ENCODE measurements at places on chromosomes 5 and 9.
A peak's percentile ranks its signal among the peaks of the same experiment; 100 is the strongest.

- no peak for DNase-seq
Observed at GRCh38 chr5:165502893-165503691, 1997.7 kb downstream of the MAT2B start.

- no peak for DNase-seq
Observed at GRCh38 chr5:145673786-145674185, 161.4 kb downstream of the PRELID2 start.

GRCh38 chr9:91896513-91897121 lies 53.4 kb downstream of the ROR2 start:
- no peak for DNase-seq

DNA sequence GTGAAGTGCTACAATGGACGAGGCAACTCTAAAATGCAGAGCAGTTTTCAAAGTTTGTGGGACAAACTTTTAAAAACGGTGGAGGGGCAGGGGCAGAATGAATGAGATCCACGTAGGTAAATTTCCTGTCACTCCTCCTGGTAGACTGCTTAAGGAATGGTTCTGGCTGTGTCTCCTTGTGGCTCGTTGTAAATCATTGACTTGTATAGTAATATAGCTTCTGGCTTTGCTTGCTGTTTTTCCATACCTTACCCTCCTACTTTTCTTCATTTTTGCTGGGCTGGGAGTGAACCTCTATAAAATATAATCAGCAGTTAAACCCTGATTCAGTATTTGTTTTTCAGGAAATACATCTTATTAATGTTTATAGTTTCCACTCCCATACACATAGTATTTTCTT lies 235.7 kb downstream of the TUSC1 start:
- DNase-seq = no peak

- DNase-seq = no peak
Observed at GRCh38 chr9:8366161-8366926, 566.8 kb upstream of the DMAC1 start.

DNA sequence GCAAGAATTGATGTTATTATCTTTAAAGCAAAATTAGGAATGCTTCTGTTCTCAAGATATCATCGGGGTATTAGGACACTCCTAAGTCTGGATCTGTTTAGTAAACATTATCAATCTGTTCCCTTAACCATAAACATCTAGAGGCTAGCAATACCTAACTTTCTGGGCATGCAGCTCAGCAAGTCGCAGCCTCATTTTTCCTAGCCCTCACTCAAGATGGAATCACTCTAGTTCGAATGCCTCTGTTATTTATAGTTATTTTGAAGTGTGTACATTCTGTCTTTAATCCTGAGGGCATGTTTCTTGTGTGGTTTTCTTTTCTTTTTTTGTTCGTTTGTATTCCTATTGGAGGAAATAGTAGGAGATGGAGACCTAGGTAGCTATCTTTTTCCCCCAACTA lies 66.9 kb downstream of the FER start:
- no peak for DNase-seq

DNA sequence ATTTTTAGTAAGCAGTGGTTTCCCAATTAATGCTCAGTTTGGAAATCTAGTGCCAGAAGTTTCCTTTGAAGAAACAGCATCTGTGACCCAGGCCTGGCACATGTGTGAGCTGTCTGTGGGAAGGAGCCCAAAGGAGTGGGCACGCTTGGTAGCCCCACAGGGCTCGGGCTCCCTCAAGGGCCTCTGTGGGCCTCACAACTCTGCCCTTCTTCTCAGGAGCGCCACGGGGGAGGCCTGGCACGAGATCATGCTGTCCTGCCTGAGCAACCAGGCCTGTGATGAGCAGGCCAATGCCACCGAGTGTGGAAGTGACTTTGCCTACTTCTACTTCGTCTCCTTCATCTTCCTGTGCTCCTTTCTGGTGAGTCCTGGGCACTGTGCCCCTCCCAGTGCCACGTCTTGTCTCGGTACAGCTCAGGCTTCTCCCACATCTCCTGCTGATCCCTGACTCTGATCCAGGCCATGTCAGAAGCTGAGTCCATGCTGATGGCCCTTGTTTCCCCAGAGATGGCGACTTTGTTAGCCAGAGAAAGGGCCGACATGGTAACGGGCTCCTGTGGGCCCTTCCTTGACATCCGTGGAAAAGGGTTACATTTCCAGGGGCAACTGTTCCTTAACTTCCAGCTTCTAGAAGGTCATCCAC lies 200.4 kb downstream of the CACNA1B start:
- no peak for DNase-seq

DNA sequence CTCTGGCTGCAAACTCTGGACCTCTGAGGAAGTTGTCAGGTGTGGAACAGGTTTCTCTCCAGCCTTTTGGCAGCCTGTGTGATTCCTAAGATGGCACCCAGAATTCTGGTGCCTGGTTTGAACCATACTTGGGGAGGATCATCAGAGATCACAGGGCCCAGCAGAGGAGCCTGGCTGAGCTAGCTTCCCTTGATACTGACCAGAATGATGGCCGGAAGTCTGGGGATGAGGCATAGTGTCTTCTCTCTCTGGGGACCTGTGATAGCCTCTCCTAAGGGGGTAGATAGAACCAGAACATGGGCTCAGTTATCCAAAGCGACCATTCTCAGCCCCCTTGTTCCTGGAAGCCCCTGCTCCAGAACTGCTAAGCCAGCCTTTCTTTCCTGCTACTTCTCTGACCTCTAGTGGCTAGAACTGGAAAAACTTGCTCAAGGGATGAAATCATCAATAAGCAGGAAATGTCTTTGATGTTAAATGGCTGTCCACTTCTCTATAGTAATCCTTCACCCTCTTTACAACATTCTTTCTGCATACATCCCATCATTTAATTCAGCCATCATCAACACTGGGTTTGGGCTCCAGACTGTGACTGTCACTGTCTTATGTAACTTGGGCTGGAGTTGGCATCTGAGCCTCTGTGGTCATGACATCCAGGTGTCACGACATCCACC lies 55.1 kb downstream of the C9orf152 start:
- DNase-seq = no peak

DNA sequence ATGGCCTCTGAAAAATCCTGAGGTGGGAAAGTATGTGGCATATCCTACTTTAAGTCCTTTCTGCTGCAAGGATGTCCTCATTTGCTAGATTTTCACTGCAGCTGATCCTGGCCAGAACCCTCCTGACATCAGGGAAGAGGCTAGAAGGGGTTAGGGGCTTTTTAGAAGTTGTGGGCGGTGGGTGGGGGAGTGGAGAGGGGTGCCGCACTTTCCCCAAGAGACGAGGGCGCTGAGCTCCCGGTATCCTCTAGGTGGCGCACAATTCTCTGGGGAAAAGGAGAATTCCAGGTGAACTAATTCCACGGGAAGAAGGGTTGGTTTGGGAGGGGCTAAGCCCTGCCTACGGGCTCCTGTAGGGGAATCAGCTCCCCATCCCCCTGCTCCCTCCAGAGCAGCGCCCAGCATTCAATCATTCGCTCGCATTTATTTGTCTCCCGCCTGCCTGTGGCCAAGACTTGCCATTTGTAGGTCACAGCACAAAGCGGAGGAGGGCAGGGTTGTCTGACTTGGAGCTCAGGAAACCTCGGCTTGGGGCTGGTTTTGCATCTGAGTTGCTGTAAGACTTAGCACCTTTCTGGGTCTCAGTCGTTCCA lies 42.9 kb upstream of the HAND1 start:
- DNase-seq = peak; percentile 30

DNA sequence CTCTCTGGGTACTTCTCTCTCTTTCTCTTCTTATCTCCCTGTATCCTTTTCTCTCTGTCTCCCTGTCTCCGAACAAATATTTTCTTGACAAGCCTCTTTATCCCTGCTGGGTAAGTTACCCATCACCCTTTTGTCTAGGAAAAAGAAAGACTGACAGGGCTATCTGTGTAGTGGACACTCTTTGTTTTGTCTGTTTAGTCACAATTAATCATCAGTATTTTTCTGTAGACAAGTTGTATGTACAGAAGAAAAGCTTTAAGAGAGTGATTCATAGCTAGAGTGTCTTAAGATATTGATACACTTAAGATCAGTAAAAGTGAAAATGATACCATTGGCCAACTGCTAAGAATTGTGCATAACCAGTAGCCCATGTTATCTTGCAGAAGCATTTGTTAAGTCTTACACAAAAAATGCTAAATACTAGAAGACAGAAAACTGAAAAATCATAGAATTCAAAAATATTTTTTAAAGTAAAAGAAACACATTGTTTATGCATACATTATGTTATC lies 1043.8 kb upstream of the EDIL3 start:
- DNase-seq = no peak

- no peak for DNase-seq
Observed at GRCh38 chr5:148585988-148586387, 68.3 kb downstream of the HTR4 start.

DNA sequence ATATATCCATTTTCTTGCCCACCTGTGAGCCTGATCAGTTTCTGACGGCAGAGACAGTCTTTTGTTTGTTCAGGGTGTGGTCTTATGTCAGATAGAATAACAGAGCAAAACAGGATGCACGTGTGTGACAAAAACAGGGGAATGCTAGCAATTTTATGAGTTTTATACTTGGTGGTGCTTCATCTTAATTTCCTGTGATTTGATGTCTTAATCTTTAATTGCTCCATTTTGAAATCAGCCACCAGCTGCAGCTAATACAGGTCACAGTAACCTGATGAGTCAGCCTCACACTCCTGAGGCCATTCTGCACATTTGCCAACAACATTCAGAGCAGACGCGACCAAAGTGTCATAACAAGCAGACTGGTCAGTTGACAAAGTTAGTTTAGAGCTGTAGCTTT lies 42.3 kb upstream of the JMY start:
- DNase-seq = no peak

DNA sequence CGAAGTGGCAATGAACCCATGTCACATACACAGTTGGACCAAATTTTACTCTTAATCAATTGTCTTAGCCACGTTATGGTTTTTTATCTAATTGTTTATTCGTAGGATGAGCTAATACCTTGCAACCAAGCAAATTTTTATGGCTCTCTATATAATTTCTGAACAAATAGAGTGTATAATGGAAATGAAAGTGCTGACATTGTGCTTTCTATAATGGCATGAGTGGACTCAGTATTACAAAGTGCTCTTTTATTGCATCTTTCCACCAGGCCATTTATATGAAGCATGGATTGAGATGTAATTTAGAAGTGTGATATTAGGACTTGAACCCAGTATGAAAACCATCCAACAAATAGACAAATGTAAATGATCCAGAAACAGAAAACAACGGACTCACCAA lies 1096.0 kb downstream of the DTWD2 start:
- no peak for DNase-seq
